ENCODE measurements at places on chromosomes 1 and 21.

GRCh38 chr1:179663810-179664209 lies 72.2 kb downstream of the TDRD5 start:
- DNase-seq: no peak

DNA sequence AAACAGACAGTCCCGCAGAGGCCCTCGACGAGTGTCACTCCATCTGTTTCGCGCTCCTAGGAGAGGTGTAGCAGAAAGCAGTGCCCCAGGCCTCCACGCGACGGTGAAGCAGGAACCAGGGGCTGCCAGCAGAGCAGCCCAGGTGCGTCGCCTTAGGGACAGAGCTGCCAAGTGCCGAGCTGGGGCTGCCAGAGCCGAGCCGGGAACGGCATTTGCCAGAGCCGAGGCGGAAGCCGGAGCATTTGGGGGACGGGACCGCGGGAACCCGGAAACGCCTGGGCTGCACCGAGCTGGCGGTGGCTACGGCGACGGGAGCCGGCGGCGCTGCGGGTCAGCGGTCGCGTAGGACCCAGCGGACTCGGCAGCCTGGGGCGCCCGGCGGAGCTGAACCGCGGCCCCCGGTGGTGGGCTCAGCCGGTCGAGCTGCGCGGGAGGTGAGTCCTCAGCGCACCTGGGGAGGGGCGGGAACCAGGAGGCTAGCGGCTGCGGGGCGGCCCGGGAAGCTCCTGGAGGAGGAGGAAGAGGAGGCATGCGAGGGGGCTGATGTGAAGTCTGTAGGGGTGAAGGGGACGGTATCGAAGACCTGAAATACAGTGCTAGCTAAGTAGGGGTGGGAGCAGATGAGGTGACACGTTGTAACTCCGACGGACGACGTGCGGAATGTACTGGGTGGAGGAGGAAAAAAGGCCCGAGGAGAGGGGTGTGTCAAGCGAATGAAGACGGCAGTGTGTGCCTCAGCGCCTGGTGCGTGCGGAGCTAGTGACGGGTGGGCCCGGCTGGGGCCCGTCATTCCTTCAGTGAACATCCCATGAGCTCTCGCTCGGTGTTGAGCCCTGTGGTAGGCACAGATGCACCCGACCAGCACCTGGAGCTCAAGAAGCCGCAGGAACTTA lies at the start of gene SLC35A3:
Gene SLC35A3 (plus strand): TSS at position 268 of the 893 bp plus-strand sequence. CDS start 23,559 bp downstream, outside the sequence.
- peak; percentile 66 for DNase-seq

GRCh38 chr1:28860332-28861073 lies 48.5 kb downstream of the OPRD1 start:
- DNase-seq: no peak

GRCh38 chr1:212482637-212483441 lies 50.1 kb downstream of the NENF start:
- DNase-seq: no peak

DNA sequence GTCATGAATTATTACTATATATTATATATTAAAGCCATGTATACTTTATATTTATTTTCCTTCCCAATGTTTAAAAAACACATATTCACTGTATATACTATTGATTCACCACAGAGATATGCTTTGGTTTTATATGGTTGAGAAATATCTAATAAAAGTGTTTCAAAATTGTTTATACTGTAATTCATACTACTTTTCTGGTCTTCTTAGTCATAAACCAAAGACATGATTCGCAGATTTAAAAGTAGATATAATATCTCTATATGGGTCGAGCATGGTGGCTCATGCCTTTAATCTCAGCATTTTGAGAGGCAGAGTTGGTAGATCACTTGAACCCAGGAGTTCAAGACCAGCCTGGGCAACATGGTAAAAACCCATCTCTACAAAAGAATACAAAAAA lies 738.4 kb downstream of the USP25 start:
- no peak for DNase-seq

GRCh38 chr21:43575473-43575844 lies 83.8 kb downstream of the HSF2BP start:
- DNase-seq: no peak

DNA sequence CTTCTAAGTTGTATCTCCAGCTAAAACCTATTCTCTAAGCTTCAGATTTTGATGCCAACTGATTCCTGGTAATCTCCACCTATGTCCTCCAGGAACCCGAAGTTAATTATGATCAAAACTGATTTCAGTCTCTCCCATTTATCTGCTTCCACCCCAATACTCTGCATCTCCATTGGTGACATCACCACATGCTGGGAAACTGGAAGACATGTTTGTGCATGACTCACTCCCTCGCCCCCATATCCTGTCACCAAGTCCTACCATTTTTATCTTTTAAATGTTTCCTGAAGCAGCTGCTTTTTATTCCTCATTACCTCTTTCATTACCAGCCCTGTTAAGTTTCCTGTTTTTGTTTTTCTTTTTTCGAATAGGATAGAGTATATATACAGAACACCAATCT lies 228.5 kb downstream of the LRRC40 start:
- DNase-seq: no peak

DNA sequence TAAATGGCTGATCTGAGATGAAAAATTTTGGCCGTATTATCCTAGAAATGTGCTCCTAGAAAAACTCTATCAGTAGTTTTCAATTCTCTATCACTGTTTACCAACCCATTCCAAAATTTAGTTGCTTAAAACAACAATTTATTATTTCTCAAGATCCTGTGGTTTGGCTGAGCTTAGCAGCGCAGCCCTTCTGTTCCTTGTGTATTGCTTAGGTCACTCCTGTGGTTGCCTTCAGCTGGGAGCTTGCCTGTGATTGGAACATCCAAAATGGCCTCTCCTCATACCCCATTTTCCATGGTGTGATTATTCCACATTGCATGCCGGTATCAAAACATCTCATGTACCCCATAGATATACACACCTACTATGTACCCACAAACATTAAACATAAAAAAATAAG lies 22.8 kb upstream of the STUM start:
- no peak for DNase-seq

DNA sequence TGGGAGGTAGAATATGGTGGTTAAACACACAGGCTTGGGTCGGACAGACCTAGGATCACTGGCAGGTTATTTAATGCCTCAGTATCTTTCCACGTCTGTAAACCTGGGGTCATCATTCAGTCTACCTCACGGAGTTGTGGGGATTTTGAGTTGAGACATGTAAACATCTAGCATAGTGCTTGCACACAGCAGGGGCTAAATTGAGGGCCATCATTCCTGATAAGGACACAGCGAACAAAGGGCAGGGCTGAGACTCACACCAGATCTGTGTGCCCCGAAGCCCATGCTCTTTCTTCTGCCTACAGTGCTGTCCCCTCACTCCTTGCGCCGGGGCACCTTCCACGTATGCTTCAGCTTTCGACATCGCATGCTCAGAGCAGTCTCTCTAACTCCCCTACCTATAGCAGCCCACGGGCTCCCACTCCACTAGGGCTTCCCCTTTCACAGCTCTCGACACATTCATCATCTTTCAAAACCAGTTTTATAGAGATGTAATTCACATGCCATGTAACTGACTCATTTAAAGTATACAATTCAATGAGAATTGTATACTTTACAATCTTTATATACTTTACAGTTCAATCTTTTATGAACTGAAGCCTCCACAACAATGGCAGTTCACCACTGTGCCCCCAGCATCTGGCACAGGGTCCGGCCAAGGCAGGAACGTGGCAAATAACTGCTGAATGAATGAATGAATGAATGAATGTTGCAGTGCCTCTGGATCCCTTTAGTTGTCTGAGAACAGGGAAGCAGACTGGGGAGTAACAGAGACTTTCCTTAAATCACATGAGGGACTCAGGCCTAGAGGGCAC lies 48.0 kb downstream of the GPR161 start:
- no peak for DNase-seq

- DNase-seq: no peak
Measured at GRCh38 chr1:241957692-241958494, at the start of gene BECN2. BECN2 (plus strand) TSS chr1:241957767; CDS start chr1:241957767, 0 bp downstream.

- DNase-seq: no peak
Measured at GRCh38 chr1:29325675-29326074, 89.4 kb downstream of the PTPRU start.

- DNase-seq: no peak
Measured at GRCh38 chr21:29105218-29105617, 25.2 kb upstream of the MAP3K7CL start.

DNA sequence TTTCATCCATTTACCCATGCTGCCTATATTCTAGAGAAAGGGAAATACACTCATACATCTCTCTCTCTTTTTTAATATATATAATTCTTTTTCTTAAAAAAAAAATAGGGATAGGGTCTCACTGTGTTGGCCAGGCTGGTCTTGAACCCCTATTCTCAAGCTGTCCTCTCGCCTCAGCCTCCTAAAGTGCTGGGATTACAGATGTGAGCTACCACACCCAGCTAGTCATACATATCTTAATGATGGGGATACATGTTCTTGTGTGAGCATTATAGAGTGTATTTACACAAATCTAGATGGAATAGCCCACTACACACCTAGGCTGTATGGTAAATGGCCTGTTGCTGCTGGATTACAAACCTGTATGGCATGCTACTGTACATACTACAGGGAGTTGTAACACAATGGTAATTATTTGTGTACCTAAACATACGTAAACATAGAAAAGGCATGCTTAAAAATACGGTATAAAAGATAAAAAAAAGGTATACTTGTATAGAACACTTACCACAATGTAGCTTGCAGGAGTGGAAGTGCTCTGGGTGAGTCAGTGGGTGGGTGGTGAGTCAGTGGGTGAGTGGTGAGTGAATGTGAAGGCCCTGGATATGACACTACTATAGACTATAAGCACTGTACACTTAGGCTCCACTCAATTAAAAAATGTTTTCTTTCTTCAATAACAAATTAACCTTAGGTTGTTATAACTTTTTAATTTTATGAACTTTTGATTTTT lies 72.9 kb downstream of the IVNS1ABP start:
- no peak for DNase-seq

GRCh38 chr1:178645157-178645807 lies 79.8 kb upstream of the RALGPS2 start:
- DNase-seq: no peak

DNA sequence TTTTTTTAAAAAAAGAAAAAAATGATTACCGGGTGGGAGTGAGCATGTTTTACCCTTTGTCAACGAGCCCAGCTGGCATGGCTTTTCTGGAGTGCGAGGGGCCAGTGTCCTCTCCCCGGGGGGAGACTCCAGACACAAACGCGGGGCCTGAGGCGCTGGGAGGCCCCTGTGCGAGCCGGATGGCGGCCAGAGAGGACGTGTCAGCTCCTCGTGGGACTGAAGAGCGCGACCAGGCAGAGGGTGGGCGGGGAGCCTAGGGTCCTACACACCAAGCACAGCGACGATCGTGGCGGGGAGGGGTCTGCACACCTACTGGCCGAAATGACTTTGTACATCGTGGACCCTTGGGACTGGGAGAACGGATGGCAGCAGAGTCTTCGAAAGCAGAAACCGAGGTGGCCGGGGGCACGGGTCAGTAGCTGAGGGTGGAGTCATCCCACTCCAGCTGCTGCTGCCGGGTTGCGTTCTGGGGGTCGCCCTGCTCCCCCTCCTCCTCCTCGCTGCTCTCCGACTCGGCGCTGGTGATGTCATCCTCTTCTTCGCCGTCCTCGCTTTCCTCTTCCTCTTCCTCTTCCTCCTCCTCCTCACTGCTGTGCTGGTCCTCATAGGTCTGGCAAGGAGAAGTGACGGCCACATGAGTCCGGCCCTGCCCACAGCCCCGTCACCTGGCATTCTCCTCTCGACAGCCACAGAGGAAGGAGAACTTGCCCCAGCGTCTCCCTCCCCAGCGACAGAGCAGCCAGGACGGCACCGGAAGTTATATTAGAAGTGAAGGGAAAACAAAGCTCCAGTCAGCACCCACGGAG lies 78.8 kb downstream of the PIK3CD start:
- no peak for DNase-seq

GRCh38 chr1:15088281-15088971 lies 65.1 kb upstream of the TMEM51 start:
- DNase-seq: no peak

DNA sequence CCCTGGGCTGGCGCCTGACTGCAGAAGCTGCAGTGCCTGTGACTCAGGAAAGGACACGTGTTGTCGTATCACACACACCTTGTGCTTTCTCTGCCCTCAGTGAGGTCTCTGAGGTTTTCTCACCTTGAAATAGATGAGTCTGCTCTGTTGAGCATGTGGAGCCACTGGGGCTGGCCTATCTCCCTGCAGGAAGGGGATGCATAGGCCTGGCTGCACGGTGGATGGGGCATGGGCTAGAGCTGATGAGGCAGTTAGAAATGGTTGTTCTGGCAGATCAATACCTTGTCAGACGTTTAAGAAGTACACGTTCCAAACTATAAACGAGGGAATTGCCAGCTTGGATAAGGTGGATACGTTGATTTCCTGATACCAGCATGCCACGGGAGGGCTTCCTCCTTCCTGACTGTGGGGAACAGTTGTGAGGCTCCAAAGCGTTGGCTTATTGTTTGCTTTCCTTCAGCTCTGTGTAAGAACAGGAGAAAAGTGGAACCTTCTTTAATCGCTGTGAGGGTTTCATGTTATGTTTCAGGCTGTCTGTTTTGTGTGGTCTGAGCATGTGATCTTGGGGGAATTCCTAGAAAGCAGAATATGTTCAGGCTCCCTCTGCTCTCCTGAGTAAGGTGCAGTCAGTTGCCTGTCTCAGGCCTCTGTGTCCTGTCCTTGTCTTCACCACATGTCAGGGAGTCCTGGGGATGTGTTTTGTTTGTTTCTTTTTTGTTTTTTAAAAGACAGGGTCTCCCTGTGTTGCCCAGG lies 44.8 kb downstream of the PCNT start:
- DNase-seq: no peak

DNA sequence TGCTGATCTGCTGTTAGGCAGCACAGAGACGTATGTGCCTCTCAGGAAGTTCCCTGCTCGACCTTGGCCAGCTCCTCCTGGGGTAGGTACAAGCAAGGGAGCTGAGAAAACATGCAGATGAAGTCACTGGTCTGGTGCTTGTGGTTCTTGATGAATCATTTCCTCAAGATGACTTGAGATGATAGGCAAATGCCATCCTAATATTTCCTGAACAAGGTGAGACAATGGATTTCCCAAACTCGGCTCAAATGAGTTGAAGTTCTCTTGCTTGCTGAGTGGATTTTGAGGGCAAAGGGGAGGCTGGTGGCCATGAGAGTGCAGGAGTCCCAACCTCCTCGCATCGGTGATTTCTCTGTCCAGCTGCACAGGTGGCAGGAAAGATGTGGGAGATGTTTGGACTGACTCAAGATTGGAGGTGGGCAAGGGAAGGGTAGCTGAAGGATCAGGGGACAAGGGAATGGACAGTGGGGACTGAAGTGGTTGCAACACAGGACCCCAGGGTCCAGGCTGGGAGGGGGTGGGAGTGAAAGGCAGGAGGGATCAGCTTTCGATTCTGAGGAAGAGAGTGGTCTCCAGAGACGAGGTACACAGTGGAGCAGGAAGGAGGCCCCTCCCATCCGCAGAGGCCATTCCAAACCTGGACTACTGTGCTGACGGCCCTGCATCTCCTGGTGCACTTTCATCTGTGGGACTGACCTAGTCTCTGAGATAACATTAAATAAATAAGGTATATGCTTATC lies 63.9 kb downstream of the CAPN2 start:
- DNase-seq: no peak

GRCh38 chr1:2987773-2988172 lies 33.5 kb upstream of the ACTRT2 start:
- DNase-seq: no peak

DNA sequence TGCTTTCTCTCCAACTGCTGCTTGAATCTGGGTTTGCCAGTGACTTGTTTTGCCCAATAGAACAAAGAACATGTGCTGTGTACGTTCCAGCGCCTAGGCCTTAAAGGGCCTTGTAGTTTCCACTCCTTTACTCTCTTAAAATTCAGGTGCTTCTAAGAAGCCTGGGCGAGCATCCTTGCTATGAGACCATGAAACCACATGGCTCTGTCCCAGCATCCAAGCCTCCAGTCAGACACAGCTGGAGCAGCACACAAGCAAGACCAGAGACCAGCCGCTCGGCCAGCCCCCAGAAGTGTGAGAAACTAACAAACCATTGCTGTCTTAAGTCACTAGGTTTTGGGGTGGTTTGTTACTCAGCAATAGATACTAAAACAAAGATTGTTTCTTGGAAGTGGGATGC lies 15.1 kb downstream of the PLEKHO1 start:
- no peak for DNase-seq
